Activated gamma-delta T cell treated with Interleukin-2 at 50 U/mL for 16 hours (primary cell): ENCODE measurements at places on chromosomes 11 and 22.

DNA sequence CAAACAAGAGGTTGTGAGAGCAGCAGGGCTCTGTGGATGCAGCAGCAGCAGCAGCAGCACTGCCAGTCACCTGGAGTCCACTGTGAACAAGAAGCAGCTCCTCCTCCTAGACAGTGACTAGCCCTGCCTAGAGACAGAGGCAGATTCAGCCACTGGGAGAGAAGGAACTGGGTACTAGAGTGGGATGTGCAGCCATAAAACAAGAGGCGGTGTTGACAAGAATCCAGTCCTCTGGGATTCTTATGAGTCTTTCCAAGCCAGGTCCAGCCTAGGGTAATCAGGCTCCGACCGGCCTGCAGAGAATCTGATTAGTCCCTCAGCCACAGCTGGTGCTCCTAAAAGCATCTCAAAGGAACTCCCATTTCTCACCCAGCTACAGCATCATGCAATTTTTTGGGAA lies 83.9 kb upstream of the USP47 start:
- DNase-seq = no peak

GRCh38 chr11:11763796-11764422 lies 77.9 kb upstream of the USP47 start:
- DNase-seq = no peak

GRCh38 chr22:27844256-27844655 lies 42.7 kb upstream of the MN1 start:
- no peak for DNase-seq

- DNase-seq = no peak
Measured at GRCh38 chr11:100830274-100830673, 143.2 kb downstream of the ARHGAP42 start.

DNA sequence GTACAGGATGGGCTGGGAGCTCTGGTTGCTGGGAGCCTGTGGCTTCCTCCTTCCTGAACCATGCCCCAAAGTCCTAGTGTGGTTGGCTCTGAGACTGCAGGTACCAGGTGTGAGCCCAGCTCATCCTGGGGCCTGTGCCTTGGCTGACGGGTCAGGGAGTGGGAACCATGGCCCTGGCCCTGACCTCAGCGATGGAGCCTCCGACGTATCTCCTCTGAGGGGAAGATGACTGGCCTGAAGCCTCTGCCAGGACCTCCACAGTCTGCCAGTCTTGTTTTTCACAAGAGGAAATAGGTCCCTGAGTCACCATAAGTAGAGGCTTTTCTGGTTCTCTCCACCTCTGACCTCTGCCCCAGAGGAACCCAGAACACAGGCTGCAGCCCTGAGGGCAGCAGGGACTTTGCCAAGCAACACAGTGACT lies 3.4 kb downstream of the RCE1 start:
- no peak for DNase-seq

DNA sequence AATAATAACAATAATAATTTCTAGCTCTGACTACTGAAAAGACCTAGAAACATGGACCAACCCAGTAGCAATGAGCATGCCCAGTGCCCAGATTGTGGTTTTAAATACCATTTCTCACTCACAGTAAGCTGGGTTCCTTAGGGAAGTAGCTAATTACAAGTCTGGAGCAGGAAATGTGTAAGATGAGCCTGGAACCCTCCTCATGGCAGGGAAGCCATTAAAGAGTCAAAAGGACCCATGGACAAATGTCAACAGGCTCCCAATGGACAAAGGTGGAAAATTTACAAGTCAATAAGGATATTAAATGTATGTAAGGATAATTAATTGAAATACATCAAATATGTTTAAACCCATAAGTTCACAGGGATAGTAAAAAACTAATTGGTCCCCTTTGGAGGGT lies 10.6 kb upstream of the CSNK2A3 start:
- DNase-seq = no peak

DNA sequence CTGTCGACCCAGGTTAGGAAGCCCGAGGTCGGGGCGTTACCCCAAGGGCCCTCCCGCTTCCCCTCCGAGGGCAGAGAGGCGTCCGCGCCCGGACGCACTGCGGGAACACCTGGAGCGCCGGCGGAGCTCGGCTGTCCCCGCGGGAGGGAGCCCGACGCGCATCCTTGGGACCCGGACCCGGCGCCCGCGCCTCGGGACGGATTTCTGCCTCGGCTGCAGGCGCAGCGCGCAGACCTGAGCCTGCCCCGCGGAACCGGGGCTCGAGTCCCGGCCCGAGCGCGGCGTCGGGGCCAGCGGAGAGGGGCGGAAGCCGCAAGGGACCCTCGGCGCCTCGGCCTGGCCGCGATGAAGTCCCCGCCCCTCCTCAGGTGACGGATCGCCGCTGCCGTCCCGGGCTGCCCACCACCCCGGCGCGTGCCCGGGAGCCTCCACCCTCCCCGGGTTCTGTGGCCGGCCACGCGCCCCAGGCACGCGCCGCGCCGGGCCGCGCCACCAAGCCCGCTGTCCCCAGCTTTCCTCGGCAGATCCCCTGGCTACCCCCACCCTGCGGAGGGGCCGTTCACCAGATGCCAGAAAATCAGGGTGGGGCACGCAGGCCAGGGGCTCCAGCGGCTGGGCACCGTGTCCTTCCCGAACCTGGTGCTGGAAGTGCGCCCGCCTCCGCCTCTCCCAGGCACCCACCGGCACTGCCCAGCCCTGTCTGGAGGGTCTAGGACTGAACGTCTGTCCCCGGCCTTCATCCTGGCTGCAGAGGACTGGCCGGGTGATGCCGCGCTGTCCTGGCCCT lies 410 bp downstream of the GLB1L3 start:
- DNase-seq = no peak

- DNase-seq = no peak
Measured at GRCh38 chr22:48319321-48320047, 1508.2 kb downstream of the BRD1 start.

GRCh38 chr11:112579282-112579681 lies 318.6 kb upstream of the PLET1 start:
- DNase-seq = no peak

DNA sequence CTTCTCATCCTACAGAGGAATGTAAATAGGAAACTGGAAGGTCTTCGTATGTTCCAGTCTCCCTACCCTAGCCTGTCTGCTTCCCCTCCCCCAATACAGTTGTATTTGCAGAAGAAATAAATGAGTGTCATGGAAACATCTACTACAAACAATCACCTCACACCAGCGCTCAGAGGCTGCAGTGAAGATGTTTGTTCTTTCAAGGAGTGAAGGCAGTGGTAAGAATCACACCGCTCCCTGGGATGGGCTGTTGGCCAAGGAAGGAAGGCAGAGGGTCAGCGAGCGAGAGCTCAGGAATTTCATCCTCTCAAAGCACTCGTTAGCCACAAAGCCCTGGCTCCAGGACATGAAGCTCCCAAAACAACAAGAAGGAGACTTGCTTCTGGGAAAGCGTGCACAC lies 1.1 kb upstream of the IGSF9B start:
- DNase-seq = no peak

GRCh38 chr11:3614742-3615171 lies 27.0 kb downstream of the ART5 start:
- no peak for DNase-seq

DNA sequence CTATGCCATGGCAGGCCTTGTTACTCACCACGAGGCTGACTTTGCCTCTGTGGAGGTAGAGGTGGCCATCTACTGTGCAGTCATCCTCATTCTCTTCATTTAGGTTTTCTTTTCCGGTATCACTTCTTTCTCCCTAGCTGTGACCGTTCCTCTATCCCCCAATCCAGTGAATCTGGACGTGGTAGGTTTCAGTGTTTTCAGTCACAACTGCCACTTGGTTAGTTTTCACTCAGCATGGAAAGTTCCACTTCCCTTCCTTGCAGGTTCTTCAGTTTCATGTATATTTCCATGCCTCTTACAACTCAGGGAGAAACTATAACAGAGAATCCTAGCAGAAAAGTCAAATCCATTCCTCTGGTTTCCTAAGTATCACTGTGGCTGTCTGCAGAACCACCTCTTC lies 1.9 kb downstream of the HPS4 start:
- DNase-seq = no peak

DNA sequence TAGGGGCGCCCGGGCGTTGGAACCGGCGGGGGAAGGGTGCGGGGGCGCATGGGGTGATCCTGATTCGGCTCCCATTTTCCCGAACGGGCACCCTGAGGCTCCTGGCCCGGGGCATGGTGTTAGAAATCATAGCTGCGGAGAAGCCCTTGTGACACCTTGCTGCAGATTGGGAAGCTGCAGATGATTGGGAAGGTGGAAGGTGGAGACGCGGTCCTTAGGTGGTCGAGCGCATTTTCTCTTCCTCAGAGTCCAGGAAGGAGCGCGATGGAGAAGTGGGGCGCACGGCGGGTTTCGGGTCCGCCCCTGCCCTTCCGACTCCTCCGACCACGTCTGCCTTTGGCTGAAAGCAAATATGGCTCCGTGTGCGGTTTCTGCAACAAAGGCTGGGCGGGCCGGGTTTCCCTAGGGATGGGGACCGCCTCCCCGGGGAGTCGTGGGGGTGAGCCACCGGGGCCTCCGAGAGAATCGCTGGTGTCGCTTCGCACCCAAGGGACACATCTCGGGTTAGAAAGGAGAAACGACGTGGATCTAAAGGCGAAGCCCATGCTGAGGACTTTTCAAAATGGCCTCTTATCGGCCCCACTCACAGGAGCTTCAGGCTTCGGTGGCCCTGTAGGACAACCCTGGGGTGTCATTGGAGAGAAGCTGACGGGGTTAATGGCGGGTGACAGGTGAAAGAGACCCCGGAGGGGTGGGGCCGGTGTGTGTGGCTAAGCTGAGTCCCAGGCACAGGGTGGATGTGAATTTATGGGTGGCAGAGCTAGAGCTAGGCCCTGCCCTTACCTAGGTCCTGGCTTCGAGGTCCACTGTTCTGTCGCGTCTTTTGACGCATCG lies 707 bp upstream of the FTH1 start:
- DNase-seq = peak; percentile 27

GRCh38 chr11:27968461-27968860 lies 139.5 kb downstream of the KIF18A start:
- no peak for DNase-seq

DNA sequence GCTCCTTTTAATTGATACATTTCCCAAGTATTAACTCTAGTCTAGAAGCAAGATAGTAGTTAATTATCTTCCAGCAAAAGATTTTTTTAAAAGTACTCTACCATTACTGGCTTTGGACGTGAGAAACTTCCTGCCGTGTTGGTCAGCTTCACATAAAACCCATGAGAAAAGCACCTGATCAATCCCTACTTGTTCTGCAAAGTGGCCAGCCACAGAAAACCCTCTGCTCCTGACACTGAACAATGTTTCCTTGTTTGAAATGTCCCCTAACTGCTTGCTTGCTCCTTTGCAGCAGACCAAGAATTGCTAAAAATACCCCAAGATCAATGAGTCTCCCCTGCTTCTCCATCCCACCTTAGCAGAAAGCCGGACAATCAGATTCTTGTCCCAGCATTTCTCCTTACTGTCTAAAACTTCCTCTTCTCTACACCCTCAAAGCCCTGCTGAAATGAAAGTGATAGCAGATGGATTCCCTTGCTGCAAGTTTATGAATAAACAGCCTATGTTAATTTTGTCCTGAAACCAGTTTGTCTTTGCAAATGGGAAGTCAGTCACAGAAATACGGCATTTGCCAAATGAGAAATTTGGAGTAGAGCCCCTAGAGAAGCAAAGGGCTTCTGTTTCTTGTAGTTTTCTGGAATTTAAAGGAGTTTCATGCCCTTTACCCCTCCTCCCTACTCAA lies 207.1 kb upstream of the ARHGAP20 start:
- DNase-seq = no peak

- DNase-seq = no peak
Measured at GRCh38 chr22:28911304-28911690, 27.9 kb downstream of the ZNRF3 start.
